ENCODE measurements at places on chromosomes 4 and X.

- no peak for DNase-seq
Measured at GRCh38 chrX:69062493-69062892, 102.8 kb downstream of the PJA1 start.

DNA sequence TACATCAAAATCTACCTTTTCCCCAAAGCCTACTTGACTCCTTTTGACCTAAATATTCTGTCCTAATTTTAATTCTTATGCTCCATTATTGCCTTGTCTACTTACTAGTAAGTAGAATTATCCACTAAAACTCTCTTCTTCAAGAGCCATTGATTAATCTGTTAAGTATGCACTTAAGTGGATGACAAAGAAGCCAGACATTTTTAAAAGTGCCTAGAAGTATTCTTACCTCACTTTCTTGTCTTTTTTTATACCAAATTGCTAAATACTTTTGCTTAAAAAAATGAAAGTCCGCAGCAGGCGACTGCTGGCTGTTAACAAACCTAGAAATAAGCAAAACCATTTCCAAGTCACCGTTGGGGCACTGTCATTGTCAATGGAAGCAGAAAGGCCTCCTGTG, 20.1 kb upstream of the FRMPD4 start:
- no peak for DNase-seq

DNA sequence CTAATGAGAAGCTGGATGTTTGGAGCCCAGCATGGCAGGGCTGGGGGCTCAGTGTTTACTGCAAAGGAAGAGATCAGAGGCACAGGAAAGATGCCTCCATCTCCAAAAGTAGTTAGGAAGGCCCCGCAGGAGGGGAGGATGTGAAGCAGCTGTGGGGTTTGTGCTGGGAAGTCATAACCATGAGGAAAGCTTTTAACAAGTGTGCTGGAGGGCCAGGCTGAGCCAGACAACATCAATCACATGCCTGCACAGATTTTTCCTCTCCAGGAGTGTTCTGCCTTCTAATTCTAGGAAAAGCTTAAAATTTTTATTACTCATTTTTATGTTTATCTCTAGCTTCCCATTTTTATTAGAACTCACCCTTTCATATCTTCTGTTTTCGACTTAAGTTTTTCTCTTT, 65.4 kb downstream of the GPR82 start:
- DNase-seq, result no peak

GRCh38 chrX:6708676-6709380, 173.9 kb upstream of the VCX3A start:
- no peak for DNase-seq

- no peak for DNase-seq
Measured at GRCh38 chrX:142363501-142363900, 158.4 kb upstream of the MAGEC2 start.
